ENCODE measurements at places on chromosomes 13 and 19. TPM values are rescaled to one million over a fixed set of nuclear protein-coding genes. Genes with fewer than 3 reads are reported as not detected.

NCCRP1 gene
- total RNA-seq, result 0.46 TPM

CD37 gene
- 0.33 TPM for total RNA-seq

UQCRFS1 gene
- 70.0 TPM for total RNA-seq

CABP5 gene
- not detected for total RNA-seq

ZNF439 gene
- total RNA-seq, result 6.3 TPM

EVI5L gene
- 6.4 TPM for total RNA-seq

- no peaks in the 10 kb centered on the region for H3K36me3 ChIP-seq
- no peak overlapping the region for H3K27ac ChIP-seq
- no peak overlapping the region for H3K4me3 ChIP-seq
- H3K4me1 ChIP-seq, result no peaks in the 10 kb centered on the region
- H3K27me3 ChIP-seq, result no peaks in the 10 kb centered on the region
- no peak for DNase-seq
Measured at GRCh38 chr13:73417012-73417615, 358.3 kb downstream of the KLF5 start.

DNA sequence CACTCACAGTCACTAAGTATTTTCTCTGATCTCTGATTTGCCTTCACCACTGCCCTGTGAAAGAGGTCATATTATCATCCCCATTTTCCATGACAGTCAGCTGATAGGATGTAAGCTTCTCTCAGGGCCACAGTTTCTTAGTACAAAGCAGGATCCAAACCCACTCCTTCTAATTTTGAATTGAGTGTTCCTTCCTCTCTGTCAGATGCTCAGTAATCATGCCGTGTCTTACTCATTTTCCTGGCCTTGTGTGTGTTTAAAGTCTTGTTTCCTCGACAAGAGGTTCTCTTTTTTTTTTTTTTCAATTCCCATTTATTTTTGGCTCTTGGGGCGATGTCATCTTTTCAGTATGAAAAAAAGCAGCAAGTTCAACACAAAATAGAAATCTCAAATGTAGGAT is 72.3 kb downstream of the NAA16 start:
- H3K4me3 ChIP-seq, result no peak overlapping the region
- H3K27ac ChIP-seq, result no peak overlapping the region

- H3K4me1 ChIP-seq, result no peaks in the 10 kb centered on the region
- no peaks in the 10 kb centered on the region for H3K36me3 ChIP-seq
- H3K4me3 ChIP-seq, result peak overlapping the region; percentile 38
- no peaks in the 10 kb centered on the region for H3K27me3 ChIP-seq
Measured at GRCh38 chr19:920051-920864, 3.1 kb downstream of the KISS1R start.

GRCh38 chr19:4660181-4660791 is 9.9 kb downstream of the MYDGF start:
- H3K36me3 ChIP-seq, result no peaks in the 10 kb centered on the region
- H3K4me1 ChIP-seq, result no peaks in the 10 kb centered on the region
- DNase-seq, result no peak
- no peak overlapping the region for H3K4me3 ChIP-seq
- no peak overlapping the region for H3K27ac ChIP-seq

- H3K4me3 ChIP-seq, result no peak overlapping the region
- H3K36me3 ChIP-seq, result no peaks in the 10 kb centered on the region
- 0 out of 2 replicates have a peak, but pooled peaks cover 4% of the 10 kb centered on the region for H3K4me1 ChIP-seq
- H3K27ac ChIP-seq, result no peak overlapping the region
- H3K27me3 ChIP-seq, result no peaks in the 10 kb centered on the region
Measured at GRCh38 chr13:99009987-99010551, 32.2 kb upstream of the DOCK9 start.

- H3K4me1 ChIP-seq, result no peaks in the 10 kb centered on the region
- H3K36me3 ChIP-seq, result no peaks in the 10 kb centered on the region
Measured at GRCh38 chr19:9986787-9987281, 23.5 kb downstream of the COL5A3 start.

GRCh38 chr13:87344176-87344575 is 327.0 kb upstream of the SLITRK5 start:
- no peak for DNase-seq
- no peak overlapping the region for H3K27ac ChIP-seq
- no peak overlapping the region for H3K4me3 ChIP-seq
- no peaks in the 10 kb centered on the region for H3K36me3 ChIP-seq

DNA sequence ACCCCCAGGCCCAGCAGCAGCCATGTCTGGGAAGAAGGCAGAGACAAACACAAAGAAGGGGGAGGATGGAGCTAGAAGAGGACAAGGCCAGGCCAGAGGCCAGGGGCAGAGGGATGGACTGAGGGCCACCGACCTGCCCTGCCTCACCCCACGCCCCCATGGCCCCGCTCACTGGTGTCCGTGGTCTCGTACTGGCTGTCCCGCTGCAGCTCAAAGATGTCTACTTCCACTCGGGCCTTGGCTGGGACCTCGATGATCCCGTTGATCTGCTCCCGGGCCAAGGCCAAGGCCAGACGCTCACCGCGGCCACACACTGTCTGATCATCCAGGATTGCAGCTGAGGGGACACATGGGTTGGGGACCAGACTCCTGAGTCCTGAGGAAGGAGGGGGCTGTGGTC is 5.0 kb downstream of the GRIK5 start:
- no peak overlapping the region for H3K27ac ChIP-seq
- no peaks in the 10 kb centered on the region for H3K4me1 ChIP-seq
- no peak overlapping the region for H3K4me3 ChIP-seq
- DNase-seq, result no peak

DNA sequence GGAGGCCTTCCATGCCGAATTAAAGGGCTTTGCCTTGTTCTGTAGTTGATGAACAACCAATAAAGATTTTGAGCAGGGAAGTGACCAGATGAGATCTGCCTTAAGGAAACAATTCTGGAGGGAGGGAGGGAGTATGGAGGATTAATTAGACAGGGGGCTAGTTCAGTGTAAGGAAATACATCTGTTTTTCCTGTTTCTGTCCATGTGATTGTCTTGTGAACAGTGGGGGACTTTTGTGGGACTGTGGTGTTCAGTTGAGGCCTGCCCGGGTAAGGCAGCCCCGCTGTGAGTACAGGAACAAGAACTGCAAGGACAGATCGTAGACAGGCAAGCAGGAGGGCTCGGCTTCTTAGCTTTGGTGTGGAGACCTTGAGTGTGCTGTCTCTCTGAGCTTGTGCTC is 59.0 kb downstream of the DGKH start:
- H3K27ac ChIP-seq, result no peak overlapping the region
- peaks cover 9% of the 10 kb centered on the region for H3K4me1 ChIP-seq
- no peaks in the 10 kb centered on the region for H3K27me3 ChIP-seq
- H3K4me3 ChIP-seq, result no peak overlapping the region
- no peaks in the 10 kb centered on the region for H3K36me3 ChIP-seq

DNA sequence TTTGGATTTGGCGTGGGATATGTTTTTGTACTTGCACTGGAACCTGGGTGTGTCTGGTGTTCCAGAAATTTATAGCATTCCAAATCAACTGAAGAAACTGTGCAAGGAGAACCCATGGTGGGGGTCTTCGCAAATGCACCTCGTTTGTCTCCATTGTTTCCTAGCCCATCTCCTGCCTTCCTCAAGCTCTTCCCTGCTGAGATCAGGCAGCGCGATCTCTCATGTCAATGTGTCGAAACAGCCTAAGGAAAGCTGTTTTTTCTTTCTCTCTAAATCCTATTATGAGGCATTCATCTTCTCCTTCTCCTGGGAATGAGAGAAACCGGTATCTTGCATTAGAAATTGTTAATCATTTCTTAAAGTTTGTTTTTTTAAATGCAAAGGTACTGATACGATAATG is 131.0 kb downstream of the KLF5 start:
- no peak for DNase-seq
- no peak overlapping the region for H3K4me3 ChIP-seq
- no peaks in the 10 kb centered on the region for H3K4me1 ChIP-seq

DNA sequence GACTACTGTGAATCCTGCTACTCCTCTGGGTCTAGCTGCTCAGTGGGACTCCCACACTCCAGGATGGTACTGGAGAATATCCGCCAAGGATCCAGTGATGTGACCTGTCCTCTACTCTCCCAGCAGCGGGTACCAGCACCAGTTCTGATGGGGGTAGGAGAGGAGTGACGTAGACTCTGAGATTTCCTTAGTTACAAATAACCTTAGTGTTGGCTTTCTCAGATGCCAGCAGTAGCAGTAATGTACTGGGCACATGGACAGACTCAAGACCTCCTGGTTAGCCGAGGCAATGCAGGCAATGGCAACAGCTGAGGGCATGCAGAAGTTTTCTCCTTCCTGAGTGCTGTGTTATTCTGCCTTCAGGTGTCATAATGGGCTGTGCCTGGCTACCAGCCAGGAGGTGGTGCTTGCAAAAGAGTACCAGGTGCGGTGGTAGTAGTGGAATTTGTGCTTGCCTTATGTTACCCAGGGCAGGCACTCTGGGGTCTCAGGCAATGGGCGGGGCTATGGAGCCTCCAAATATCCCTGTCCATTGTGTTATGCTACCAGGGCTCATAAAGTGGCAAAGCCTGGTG is 105.3 kb upstream of the KLF5 start:
- no peaks in the 10 kb centered on the region for H3K27me3 ChIP-seq
- H3K36me3 ChIP-seq, result no peaks in the 10 kb centered on the region

DNA sequence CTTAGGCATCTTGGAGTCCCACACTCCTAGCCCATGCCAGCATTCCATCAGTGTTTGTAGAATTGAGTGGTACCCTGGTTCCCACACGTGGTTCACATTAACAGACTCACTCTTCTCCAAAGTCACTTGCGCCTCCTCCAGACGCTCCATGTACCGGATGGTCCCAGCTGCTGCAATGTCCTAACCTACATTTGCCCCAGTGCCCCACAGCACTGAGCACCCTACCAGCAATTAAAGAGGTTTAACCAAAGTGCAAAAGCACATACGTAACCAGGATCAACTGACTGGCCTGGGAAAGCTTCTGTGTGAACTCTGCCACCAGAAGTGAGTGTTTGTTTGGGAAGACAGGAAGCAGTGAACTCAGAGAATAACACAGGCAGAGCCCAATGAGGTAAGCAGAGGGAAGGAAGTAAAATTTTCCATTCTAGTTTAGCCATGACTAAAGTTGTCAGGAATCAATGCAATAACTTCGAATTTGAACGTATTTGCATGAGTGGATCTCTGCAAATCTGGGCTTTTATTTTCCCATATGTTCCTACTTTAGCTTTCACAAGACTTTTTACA is 7.3 kb upstream of the MEDAG start:
- H3K27me3 ChIP-seq, result peaks cover 5% of the 10 kb centered on the region
- no peaks in the 10 kb centered on the region for H3K4me1 ChIP-seq

DNA sequence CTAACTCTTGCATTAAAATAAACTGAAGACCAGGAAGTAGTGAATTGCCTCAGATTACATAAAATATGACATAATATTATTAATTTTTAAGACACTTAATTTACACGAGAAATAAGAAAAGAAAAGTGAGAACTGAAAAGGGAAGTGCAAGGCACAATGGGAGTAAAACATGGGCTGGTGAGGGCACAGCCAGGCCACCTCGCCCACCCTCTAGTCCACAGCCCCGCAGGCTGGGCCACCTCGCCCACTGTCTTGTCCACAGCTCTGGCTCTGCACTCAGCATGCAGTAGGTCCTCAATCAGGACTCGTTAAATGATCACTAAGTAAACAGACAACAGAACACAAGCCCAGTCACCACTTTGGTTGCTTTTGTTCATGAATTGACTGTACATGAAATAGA is 67.8 kb upstream of the ARHGEF7 start:
- no peaks in the 10 kb centered on the region for H3K4me1 ChIP-seq
- H3K36me3 ChIP-seq, result no peaks in the 10 kb centered on the region
- no peaks in the 10 kb centered on the region for H3K27me3 ChIP-seq
- no peak overlapping the region for H3K4me3 ChIP-seq

GRCh38 chr13:104461049-104461448 is 1394.8 kb upstream of the SLC10A2 start:
- H3K36me3 ChIP-seq, result no peaks in the 10 kb centered on the region
- no peak overlapping the region for H3K4me3 ChIP-seq
- no peak for DNase-seq
- no peaks in the 10 kb centered on the region for H3K4me1 ChIP-seq
- no peak overlapping the region for H3K27ac ChIP-seq
- no peaks in the 10 kb centered on the region for H3K27me3 ChIP-seq

GRCh38 chr13:25860862-25861261 is 191.0 kb downstream of the SHISA2 start:
- H3K4me3 ChIP-seq, result no peak overlapping the region
- no peak overlapping the region for H3K27ac ChIP-seq

DNA sequence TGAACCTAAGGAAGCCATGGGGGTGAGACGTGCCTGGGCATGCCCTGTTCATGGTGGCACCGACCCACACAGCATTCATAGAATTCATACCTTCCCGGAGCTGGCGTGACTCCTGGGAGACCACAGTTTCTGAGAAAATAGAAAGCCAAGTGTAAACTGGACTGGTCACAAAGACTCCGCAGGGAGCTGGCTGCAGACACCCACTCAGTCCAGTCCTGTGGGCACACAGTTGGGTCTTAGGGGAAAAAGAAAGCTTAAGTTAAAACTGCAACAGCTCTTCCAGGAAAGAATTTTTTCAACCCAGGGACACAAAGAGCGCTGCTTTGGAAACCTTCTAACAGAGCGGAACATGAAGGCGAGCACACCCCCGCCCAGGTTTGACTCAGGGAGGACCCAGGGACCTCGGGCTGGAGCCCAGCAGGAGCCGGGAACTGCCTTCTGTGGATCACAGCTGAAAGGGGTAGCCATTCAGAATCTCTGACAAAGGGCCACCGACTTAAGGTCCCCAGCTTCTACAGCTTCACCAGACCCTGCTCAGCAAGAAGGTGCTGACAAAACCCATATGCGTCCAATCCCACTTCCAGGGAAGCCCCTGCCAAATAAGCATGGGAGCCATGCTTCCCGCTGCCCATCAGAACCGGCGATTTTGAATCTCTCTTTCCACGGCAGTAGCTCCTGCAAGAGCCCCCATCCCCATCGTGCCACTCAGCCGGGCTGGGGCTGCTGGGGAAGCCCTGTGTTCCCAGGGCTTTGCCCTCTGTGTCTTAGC is 183.7 kb downstream of the COL4A1 start:
- H3K27me3 ChIP-seq, result peaks cover 15% of the 10 kb centered on the region
- DNase-seq, result no peak
- H3K27ac ChIP-seq, result no peak overlapping the region
- H3K4me1 ChIP-seq, result no peaks in the 10 kb centered on the region
- H3K36me3 ChIP-seq, result no peaks in the 10 kb centered on the region

- no peak overlapping the region for H3K27ac ChIP-seq
- no peak overlapping the region for H3K4me3 ChIP-seq
- H3K36me3 ChIP-seq, result peaks cover 2% of the 10 kb centered on the region
- no peaks in the 10 kb centered on the region for H3K4me1 ChIP-seq
- no peak for DNase-seq
- no peaks in the 10 kb centered on the region for H3K27me3 ChIP-seq
Measured at GRCh38 chr19:19711934-19712828, 20.7 kb downstream of the ZNF14 start.

GRCh38 chr13:79581870-79582315 is 100.9 kb downstream of the NDFIP2 start:
- H3K4me3 ChIP-seq, result no peak overlapping the region
- H3K36me3 ChIP-seq, result no peaks in the 10 kb centered on the region
- H3K27ac ChIP-seq, result no peak overlapping the region
- H3K27me3 ChIP-seq, result no peaks in the 10 kb centered on the region
- DNase-seq, result no peak
- no peaks in the 10 kb centered on the region for H3K4me1 ChIP-seq

- H3K4me3 ChIP-seq, result no peak overlapping the region
- no peak overlapping the region for H3K27ac ChIP-seq
- no peaks in the 10 kb centered on the region for H3K36me3 ChIP-seq
- H3K27me3 ChIP-seq, result no peaks in the 10 kb centered on the region
- DNase-seq, result no peak
Measured at GRCh38 chr13:109672545-109672944, 113.8 kb downstream of the IRS2 start.

- no peak overlapping the region for H3K4me3 ChIP-seq
- no peak for DNase-seq
- no peaks in the 10 kb centered on the region for H3K4me1 ChIP-seq
- H3K36me3 ChIP-seq, result no peaks in the 10 kb centered on the region
- peaks cover 8% of the 10 kb centered on the region for H3K27me3 ChIP-seq
Measured at GRCh38 chr13:52846567-52847321, 1.7 kb downstream of the PCDH8 start.

Measured in Panc1 (cell line).